ENCODE measurements at places on chromosomes 7 and 10.
A peak's percentile ranks its signal among the peaks of the same experiment; 100 is the strongest.

DNA sequence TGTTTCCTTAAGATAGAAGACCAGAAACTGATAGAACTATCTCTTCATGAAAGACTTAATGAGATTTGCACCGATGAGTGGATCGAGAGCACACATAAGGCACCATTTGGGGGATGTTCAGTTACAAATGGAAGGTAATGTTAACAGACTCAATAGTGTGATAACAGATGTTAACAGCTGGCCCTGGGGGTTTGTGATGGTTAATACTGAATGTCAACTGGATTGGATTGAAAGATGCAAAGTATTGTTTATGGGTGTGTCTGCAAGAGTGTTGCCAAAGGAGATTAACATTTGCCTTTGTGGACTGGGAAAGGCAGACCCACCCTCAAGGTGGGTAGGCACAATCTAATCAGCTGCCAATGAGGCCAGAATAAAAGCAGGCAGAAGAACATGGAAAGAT lies 130.5 kb upstream of the DGKB start:
- no peak for DNase-seq

DNA sequence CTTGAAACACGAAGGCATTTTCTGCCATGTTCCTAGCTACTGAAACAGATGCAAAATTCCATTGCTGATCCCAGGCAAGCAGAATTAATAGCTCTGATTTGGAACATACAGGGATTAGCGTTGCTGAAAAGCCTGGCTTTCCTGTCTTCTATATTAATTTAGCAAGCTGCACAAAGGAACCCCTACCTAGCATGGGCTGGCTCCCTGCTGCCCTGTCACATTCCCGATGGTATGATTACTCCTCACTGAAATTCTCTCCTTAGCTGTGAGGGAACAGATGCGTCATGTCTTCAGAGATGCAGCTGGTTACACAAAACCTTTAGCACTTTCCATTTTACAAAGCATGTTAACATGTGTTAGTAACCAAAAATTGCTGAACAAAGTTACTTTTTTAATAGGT lies 878.9 kb downstream of the TYW1 start:
- DNase-seq: no peak

GRCh38 chr7:158066085-158066484 lies 521.5 kb downstream of the PTPRN2 start:
- DNase-seq: no peak

DNA sequence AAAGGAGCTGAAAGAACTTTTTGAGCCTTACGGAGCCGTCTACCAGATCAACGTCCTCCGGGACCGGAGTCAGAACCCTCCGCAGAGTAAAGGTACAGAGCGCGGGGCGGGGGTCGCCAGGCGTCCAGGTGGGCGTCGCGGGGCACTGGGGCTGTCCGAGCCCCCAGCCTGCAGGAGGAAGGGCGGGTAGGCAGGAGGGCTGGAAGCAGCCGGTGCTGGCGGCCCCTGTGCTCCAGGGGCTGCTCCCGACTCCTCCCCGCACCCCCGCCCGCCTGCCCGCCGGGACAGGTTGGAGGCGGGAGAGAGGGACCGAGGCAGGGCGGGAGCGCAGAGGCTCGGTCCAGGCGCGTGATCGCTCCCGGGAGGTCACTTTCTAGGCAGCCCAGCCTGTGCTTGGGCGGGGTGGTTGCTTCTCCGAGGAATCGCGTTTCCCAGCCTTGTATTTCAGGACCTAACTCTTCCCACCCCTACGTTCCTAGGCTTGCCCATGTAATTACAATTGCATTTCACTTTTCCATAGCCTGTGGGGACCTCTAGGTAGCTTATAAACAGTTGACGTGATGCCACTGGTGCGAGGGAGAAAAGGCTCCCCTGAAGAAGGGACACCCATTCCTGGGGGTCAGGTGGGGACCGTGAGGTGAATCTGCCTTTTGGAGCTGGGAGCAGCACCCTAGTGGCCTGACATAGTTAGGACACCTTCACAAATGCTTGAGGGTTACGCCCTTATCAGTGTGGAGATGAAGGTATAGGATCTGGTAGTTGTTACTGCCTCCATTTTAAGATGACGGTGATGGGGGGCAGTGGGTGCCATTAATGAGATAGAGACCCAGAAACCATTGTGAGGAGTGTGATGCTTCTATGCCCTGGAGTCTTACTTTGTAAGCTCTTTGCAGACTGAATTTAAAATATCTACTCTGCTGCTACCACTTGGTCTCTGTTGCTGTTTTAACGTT lies 148.2 kb downstream of the CELF2 start:
- DNase-seq: peak; percentile 79

GRCh38 chr10:86668297-86669165 lies at the start of gene LDB3:
LDB3 (plus strand) TSS chr10:86668511; CDS start chr10:86668692, 181 bp downstream.
- no peak for DNase-seq

DNA sequence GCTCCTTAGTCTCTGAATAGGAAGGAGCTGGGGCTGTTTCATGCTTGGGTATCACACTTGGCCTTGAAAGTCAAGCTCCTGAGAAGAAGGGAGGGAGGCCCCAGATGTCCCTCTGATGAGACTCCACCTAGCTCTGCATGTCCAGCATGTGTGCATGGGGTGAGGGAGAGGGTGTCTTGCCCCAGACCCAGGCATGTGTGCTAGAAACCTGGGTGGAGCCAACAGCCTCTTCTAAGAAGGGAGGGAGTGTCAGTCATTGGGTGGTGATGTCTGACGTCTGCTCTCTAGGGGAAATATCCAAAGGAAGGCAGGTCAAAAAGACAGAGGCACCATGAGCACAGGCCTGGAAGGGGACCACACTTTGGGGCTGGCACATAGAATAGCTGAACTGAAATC lies 159.0 kb downstream of the CDH23 start:
- DNase-seq: no peak

- DNase-seq: no peak
Measured at GRCh38 chr7:92569137-92569536, 21.1 kb downstream of the FAM133B start.

DNA sequence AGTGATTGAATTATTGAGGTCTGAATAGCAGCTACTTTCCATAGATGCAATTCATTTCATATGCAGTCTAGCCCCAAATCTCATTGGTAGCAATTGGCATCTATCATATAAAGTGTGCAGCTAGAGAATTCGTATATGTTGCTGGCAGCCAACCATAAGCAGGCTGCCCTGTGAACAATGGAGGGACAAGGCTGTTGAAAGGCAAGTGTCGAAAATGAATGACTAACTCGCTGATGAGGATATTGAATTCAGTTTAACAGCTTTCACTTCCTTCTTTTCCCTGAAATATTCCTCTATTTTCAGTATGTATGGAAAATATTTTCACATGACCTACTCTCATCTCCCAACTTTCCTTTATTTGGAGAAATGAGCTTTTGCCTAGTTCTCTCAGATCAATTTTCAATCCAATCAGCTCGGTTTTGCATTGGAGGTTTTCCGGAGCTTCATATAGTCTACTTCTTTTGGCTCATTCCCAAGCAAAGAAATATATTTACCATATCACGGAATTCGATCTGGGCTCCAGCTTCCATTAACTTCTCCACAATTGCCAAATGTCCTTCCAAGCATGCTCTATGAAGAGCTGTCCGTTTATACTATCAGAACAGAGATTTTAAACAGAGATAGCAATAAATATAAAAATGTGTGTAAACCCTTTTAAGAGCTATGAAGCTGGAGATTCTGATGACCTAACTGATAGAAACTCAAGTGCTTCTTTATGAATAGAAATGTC lies 3.5 kb downstream of the ANKRD1 start:
- no peak for DNase-seq

GRCh38 chr7:97959046-97959445 lies 30.9 kb downstream of the OCM2 start:
- no peak for DNase-seq
